GM23248 (cell line): ENCODE measurements at places on chromosomes 3 and 15. TPM values are rescaled to one million over a fixed set of nuclear protein-coding genes. Genes with fewer than 3 reads are reported as not detected.
A peak's percentile ranks its signal among the peaks of the same experiment; 100 is the strongest.

DNA sequence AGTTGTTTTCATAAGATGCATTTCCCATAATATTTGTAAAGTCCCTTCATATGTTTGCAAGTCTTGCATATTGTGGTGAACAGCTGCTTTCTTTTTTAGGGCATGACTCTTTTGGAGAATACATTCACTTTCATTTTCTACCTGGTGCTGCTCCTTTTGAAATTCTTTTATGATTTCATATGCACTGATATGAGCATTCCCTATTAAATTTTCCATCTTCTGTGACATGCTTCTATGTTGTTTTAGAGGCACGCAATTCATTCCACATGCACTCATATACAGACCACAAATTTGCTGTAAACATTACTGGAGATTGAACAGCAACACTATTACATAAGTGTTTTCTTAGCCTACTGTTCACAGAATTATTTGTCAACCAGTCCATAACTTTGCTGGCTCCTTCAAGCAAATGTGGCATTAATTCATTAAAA is 92.8 kb upstream of the TNFSF10 start:
- H3K4me3 ChIP-seq: no peak overlapping the region
- no peaks in the 10 kb centered on the region for H3K36me3 ChIP-seq
- peak; percentile 2 for DNase-seq
- no peaks in the 10 kb centered on the region for H3K27me3 ChIP-seq

DNA sequence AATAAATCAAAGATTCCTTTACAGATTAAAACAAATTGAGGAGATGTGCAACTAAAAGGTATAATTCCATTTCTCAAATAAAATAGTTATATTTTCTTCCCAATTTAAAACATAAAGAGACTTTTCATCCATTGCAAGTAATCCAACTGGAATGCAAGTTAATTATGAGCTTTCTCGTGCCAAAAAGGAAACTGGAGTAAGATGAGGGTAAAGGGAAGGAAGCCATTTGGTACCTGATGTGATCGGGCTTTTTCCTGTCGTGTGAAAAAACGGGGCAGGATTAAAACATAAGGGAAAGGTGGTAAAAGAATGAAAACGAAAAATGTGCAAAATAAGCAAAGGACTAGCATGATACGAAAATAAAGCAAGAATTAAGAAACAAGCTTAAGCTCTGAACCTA is 41.8 kb upstream of the XXYLT1 start:
- no peak overlapping the region for H3K4me3 ChIP-seq
- H3K36me3 ChIP-seq: no peaks in the 10 kb centered on the region; the same call in 1 of the 2 replicates
- H3K27ac ChIP-seq: no peak overlapping the region
- peak; percentile 4 for DNase-seq
- H3K27me3 ChIP-seq: no peaks in the 10 kb centered on the region

- H3K4me3 ChIP-seq: no peak overlapping the region
- no peaks in the 10 kb centered on the region for H3K36me3 ChIP-seq
- H3K4me1 ChIP-seq: peaks cover 39% of the 10 kb centered on the region
- no peak for DNase-seq
- H3K27ac ChIP-seq: no peak overlapping the region
- no peaks in the 10 kb centered on the region for H3K27me3 ChIP-seq
These were observed 210.2 kb downstream of the NR1D2 start for GRCh38 chr3:24155276-24155675.

- no peaks in the 10 kb centered on the region for H3K4me1 ChIP-seq
- no peaks in the 10 kb centered on the region for H3K36me3 ChIP-seq
- DNase-seq: peak; percentile 13
- H3K27ac ChIP-seq: no peak overlapping the region
These were observed 12.4 kb upstream of the CACNA2D2 start for GRCh38 chr3:50515565-50516439.

- peak; percentile 48 for DNase-seq
- H3K27ac ChIP-seq: no peak overlapping the region
- peaks cover 18% of the 10 kb centered on the region for H3K36me3 ChIP-seq
- H3K4me3 ChIP-seq: no peak overlapping the region
These were observed 100.9 kb downstream of the PGPEP1L start for GRCh38 chr15:98906712-98907083.

DNA sequence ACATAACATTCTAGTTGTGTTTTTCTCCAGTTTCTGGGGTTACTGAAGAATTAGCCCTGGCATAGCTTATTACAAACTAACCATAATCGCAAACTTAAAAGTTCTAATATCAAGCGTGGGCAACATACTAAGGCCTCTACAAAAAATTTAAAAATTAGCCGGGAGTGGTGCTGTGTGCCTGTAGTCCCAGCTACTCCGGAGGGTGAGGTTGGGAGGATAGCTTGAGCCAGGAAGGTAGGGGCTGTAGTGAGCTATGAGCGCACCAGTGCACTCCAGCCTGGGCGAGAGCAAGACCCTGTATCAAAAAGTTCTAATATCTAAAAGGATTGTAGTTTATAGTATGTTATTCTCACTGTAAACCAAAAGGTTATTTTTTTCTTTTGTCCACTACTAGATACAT is 1.1 kb downstream of the OIP5 start:
- H3K4me1 ChIP-seq: no peaks in the 10 kb centered on the region
- no peaks in the 10 kb centered on the region for H3K36me3 ChIP-seq
- peak overlapping the region; percentile 98 for H3K4me3 ChIP-seq
- no peaks in the 10 kb centered on the region for H3K27me3 ChIP-seq
- DNase-seq: no peak

DNA sequence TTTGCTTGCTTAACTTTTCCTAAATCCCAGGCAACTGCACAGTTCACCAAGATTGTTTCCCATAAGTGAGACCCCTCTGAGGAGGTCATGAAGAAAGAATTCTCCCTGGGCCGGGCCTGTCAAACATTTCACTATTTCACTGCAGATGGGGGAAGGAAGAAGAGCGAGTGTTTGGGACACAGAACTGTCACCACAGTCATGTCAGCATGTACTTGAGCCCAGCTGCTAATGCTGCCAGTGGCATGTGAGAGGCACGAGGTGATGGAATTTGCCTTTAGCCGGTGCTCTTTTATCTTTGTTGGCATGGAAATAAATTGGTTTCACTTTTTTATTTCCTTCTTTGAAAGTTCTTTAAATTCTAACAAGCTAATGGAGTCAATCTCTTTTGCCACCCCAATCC is 277.9 kb upstream of the GADL1 start:
- no peaks in the 10 kb centered on the region for H3K36me3 ChIP-seq
- H3K4me3 ChIP-seq: no peak overlapping the region
- H3K4me1 ChIP-seq: peaks cover 30% of the 10 kb centered on the region
- peak overlapping the region; percentile 91 for H3K27ac ChIP-seq
- no peaks in the 10 kb centered on the region for H3K27me3 ChIP-seq

- no peak overlapping the region for H3K27ac ChIP-seq
- no peaks in the 10 kb centered on the region for H3K36me3 ChIP-seq
- no peak for DNase-seq
These were observed 47.2 kb upstream of the ZBTB38 start for GRCh38 chr3:141321109-141321497.

- no peak for DNase-seq
- H3K4me3 ChIP-seq: no peak overlapping the region
- H3K27me3 ChIP-seq: no peaks in the 10 kb centered on the region
- peaks cover 23% of the 10 kb centered on the region for H3K4me1 ChIP-seq
- H3K27ac ChIP-seq: no peak overlapping the region
These were observed 142.4 kb upstream of the TLE3 start for GRCh38 chr15:70240082-70240481.

DNA sequence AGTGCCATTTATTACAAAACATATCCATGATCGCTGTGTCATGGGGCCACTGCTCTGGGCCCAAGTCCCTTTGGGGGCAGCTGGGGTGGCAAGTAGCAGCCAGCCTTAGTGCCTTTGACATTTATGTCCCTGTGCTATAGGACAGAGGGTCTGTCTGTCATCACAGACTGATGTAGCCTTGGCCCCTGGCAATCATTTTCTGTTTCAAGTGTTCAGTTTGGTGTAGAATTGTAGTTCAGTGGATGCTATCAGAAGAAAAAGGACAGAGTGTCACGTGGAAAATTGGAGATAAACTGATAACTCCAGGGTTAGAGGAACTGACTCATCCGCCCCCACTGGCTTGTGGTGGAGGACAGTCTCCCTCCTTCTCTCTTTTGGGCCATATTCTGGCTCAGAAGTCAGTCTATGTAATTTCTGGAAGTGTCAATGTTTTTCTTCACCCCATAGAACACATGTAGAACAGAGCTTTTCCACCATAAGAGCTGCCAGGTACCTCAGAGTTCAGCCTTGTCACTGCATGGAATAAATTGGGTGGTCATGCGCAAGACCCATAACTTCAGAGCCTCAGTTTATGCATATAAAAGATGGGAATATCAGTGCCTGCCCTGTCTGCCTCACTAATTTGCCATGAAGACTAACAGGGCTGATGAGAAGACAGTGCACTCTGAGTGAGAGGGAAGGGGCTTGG is 4.5 kb upstream of the MRPS22 start:
- no peak overlapping the region for H3K27ac ChIP-seq
- peak; percentile 40 for DNase-seq
- H3K36me3 ChIP-seq: no peaks in the 10 kb centered on the region

Gene GOLGA8M
- 0.51 TPM in 1 of 2 replicates, not detected in the other for total RNA-seq

Gene HTR3E
- not detected in 2 replicates for total RNA-seq
